ENCODE measurements at places on chromosomes 12 and 14. TPM values are rescaled to one million over a fixed set of nuclear protein-coding genes. Genes with fewer than 3 reads are reported as not detected.

Gene SRGAP1
- total RNA-seq: 7.6 TPM

Gene KLRK1
- not detected for total RNA-seq

Gene SLC7A7
- 14.7 TPM for total RNA-seq

Gene MYF5
- not detected for total RNA-seq

Gene EIF2S3B
- total RNA-seq: 1.5 TPM

Gene ZBTB25
- 6.9 TPM for total RNA-seq

Gene KRT72
- not detected for total RNA-seq

Gene MORN3
- 0.29 TPM for total RNA-seq

Gene FGD4
- total RNA-seq: 44.4 TPM

Gene FOXA1
- total RNA-seq: 0.13 TPM

Gene GALNT6
- 72.1 TPM for total RNA-seq

Gene B3GNT4
- not detected for total RNA-seq

Gene CIDEB
- 2.7 TPM for total RNA-seq

Gene FBLN5
- 2.9 TPM for total RNA-seq

Gene CLEC9A
- total RNA-seq: not detected

Gene KRT71
- not detected for total RNA-seq

Gene PPM1H
- 2.0 TPM for total RNA-seq

Gene SPX
- 1.3 TPM for total RNA-seq

Gene UBC
- 1,000 TPM for total RNA-seq

Gene PTPN21
- 7.5 TPM for total RNA-seq

Gene SALL2
- 1.9 TPM for total RNA-seq

Gene GPHB5
- not detected for total RNA-seq

Gene ADCK1
- total RNA-seq: 3.9 TPM

Gene TSPAN31
- total RNA-seq: 34.1 TPM

Gene ADCY4
- total RNA-seq: 34.2 TPM

Gene CLEC1A
- total RNA-seq: 10.6 TPM

Gene DCN
- 8.0 TPM for total RNA-seq

Gene RERG
- not detected for total RNA-seq

Gene MDGA2
- not detected for total RNA-seq

Gene LRP1
- total RNA-seq: 2.9 TPM

Gene RFX4
- not detected for total RNA-seq

Gene NR1H4
- not detected for total RNA-seq

Gene OR4E2
- total RNA-seq: not detected

Gene CCDC196
- not detected for total RNA-seq

Gene LTBR
- 81.8 TPM for total RNA-seq

Gene FAM90A1
- total RNA-seq: not detected
